ENCODE measurements at places on chromosomes 1 and 21.

DNA sequence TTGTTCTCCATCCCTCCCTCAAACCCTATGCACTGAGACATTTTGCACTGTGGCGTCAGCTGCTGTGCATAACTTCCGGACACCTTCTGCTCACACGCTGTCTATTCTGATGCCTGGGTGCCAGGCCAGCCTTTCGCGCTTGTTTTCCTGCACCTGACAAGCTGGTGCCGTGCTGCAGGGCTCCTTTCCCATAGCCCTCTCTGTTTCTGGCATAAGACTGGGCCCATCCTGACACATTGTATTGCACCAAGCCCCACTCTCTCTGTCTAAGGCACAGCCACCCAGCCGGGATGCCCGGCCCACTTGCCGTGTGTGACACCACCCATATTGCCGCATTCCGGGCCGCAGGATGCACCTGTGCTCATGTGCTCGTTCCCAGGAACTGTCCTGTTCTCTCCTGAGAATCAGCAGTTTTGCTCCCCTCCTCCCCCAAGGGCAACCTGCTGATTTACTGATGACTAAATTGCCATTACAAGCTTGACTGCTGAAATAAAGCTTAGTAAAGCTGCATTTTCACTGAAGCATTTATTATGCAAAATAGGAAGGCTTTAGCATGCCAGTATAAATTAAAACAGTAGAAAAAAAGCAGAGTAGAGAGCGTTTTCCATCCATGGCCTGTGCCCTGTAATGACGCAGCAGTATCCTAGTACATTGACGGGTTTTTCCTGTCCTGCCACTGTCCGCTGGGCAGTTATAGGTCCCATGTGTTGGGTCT, 88.0 kb downstream of the CD247 start:
- DNase-seq: no peak

DNA sequence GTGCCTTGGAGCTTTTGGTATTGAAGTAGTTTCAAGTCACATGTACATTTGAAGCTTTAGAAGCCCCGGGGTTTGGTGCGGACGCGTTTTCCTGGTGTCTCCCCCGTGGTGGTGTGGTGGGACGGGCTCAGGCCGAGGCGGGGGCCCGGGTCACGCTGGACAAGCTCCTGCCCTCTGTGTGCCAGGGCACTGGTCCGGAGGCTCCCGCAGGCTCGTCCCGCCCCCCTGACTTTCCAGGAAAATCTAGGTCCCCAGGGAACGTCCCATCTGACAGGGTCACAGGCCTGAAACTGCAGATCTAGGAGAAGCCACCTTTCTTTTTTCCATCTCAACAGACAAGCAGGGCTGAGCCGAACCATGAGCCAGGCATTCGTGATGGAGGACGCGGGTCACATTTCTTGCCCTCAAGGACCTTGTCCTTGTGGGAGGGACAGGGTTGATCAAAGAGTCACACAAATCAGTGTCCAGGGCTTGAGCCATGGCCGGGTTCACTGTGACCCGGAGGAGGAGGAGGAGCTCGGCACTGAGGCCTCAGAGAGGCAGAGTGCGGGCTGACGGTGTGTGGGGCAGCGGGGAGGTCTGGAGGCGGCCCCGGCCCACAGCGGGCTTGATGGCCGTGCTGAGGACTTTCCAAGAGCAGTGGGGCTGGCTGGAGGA, 1.6 kb downstream of the DMRTB1 start:
- no peak for DNase-seq

- no peak for DNase-seq
Measured at GRCh38 chr1:42043811-42044210, 109.4 kb upstream of the GUCA2B start.

DNA sequence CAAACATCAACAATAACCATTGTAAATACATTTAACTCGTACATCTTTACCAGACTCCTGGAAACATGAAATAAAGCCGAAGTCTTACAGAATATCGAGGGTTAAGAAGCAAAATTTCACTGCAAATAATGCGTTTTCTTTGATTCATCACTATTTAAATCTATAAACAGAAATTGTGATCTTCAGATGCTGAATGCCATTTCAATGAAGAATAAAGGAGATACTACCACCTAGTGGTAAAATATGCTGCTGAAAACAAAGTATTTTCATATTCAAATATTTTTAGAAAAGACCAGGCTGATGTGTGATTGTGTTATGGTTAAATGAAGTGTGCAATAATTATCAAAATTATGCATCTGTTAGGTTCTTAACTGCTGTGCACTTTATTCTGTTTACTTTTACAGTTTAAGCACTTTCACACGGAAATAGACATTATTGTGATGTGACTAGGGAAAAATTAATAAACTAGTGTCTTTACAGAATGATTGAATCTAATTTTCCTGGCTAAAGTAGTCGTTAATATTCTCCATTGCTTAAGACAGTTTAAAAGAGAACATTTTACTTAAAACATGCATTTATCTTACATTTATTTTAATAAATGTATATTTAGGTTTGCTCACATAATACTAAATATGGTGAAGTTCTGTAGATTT, 1093.1 kb downstream of the MRPL39 start:
- DNase-seq: no peak

GRCh38 chr1:152392909-152393308, 21.2 kb downstream of the CRNN start:
- no peak for DNase-seq

GRCh38 chr1:228740543-228741317, 5.5 kb downstream of the RHOU start:
- DNase-seq: no peak

- no peak for DNase-seq
Measured at GRCh38 chr1:98706173-98706843, 44.8 kb downstream of the SNX7 start.

- DNase-seq: no peak
Measured at GRCh38 chr1:211829343-211830054, 1.1 kb downstream of the LPGAT1 start.

DNA sequence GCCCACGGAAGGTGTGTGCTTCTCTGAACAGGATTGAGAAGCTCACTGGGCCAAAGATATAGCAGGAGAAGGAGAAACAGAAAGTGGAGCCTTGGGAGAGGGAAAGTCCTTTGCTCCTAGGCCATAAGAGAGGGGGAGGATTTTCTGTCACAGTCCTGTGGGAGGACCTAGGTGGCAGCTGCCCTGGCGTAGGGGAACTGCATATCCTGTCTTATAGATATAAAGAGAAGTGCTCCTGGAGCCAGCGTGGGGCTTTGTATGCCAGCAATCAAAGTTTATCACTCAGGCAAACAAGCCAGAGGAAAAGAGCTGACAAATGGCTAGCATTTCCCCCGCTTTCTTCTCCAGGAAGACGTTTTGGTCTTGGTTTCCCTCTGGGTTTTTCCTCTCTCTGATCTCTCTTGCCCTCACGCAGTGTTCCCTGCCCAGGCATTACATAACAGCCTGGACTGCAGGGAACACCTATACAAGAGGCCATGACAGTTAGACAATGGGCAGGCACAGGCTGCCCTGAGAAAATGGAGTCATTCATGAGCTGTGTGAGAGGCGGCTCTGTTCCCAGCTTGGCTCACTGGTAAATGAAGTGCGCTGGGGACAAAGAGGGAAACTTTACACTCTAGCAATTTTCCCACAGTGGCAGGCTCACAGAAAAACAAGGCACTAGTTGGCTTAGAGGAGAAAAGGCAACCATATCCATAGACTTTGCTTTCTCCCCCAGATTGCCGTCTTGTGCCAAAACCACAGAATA, 52.5 kb upstream of the ZNF648 start:
- no peak for DNase-seq
